Psoas muscle (tissue), 8 donors: ENCODE measurements at places on chromosomes 4 and X. TPM values are rescaled to one million over a fixed set of nuclear protein-coding genes. Genes with fewer than 3 reads are reported as not detected.

TMSB15B gene
- 0.19 TPM for polyA plus RNA-seq

CT45A1 gene
- polyA plus RNA-seq: not detected

KIAA1210 gene
- polyA plus RNA-seq: not detected

UVSSA gene
- polyA plus RNA-seq: 3.6 TPM

GLA gene
- polyA plus RNA-seq: 14.4 TPM

SUPT20HL2 gene
- not detected for polyA plus RNA-seq

ENPEP gene
- polyA plus RNA-seq: 1.1 TPM

PPBP gene
- not detected for polyA plus RNA-seq

XAGE2 gene
- polyA plus RNA-seq: not detected

ANXA3 gene
- 14.7 TPM for polyA plus RNA-seq

UGT2B11 gene
- not detected for polyA plus RNA-seq

CXorf65 gene
- polyA plus RNA-seq: not detected

CENPVL1 gene
- not detected for polyA plus RNA-seq

GRCh38 chr4:164251257-164251656, 502.7 kb upstream of the SMIM31 start:
- DNase-seq: no peak

GRCh38 chrX:42087960-42088359, 164.6 kb upstream of the CASK start:
- no peak for DNase-seq

DNA sequence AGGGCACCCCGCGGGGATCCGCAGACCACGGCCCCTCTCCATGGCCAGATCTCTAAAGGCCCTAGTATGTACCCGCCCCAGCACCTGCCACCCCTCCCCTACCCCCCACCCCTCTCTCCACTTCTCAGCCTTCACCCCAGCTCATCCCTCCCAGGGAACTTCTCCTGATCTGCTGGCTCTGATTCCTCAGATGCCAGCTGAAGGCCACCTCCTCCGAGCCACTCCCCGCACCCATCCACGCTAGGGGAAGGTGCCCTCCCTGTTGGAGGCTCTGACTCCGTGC, 11.9 kb downstream of the PSAPL1 start:
- no peak for DNase-seq

GRCh38 chr4:81508411-81509185, 36.9 kb upstream of the RASGEF1B start:
- no peak for DNase-seq

- no peak for DNase-seq
These were observed 145.4 kb downstream of the CPEB2 start for GRCh38 chr4:15147714-15148113.

DNA sequence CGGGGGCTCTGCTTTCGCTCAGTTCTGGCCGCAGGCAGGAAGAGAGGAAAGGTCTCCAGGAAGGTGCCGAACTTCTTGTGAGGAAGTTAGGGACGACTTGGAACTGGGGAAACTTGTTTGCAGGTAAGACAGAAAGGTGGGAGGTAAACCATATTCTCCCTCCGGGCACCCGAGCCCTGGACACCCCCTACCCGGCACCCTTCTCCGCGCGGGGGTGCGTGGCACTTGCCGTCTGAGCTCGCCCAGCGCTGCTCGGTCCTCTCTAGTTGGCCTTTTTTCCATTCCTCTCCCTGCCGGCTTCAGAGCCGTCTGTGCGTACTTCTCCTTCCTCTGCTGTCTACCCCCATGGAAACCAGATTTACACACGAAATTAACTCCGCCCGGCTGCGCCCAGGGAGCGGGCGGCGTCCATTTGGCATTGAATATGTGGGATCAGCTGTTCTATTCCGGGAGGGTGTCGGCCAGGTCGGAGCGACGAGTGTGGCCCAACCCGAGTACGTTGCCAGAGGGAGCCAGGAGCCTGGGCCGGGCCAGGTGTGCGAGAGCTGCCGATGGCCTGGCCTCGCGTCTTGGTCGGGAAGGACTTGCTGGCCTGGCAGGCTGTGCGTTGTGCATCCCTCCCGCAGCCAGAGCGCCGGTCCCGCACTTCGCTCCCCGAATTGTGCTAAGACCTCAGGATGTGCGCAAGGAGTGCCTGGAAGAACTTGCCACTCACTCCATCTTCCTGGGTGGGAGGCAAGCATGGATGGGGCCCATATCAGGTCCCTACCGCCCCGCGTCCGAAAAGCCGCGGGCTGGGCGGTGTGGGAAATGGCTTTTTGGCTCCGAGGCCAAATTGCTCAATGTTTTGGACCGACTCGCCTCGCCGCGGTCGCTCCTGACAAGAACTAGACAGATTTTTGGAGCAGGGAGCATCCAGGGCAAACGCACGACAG, 1.7 kb downstream of the PDGFRA start:
- peak; percentile 81 for DNase-seq

GRCh38 chr4:113405874-113406722, 355.4 kb downstream of the CAMK2D start:
- DNase-seq: no peak

GRCh38 chrX:153643431-153644351, 3.3 kb upstream of the DUSP9 start:
- DNase-seq: no peak

- peak; percentile 45 for DNase-seq
These were observed 181.9 kb downstream of the AFAP1 start for GRCh38 chr4:7757501-7758471.

GRCh38 chr4:39335566-39335965, 30.6 kb downstream of the RFC1 start:
- DNase-seq: no peak

GRCh38 chr4:120853161-120853935, 69.2 kb downstream of the PRDM5 start:
- no peak for DNase-seq

GRCh38 chr4:186240452-186240847, 13.1 kb downstream of the KLKB1 start:
- no peak for DNase-seq

DNA sequence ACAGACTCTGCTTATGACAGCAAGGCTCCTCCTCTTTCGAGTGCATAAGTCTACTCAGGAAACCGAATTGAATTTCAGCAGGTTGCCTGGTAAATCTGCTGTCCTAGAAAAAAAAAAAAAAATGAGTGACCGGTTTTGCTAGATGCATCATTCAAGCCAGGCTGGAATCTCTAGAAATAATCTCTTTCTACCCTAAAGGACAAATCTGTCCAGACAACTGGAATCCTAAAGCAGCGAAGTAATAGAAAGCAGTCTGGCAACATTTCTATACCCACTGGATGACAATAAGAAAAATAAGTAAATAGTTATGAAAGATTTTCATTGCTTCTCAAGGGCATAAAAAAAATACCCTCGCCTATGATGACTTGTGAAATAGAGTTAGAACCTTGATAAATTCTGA, 703.5 kb downstream of the RPA4 start:
- no peak for DNase-seq

GRCh38 chr4:14177987-14178386, 550.5 kb upstream of the BOD1L1 start:
- no peak for DNase-seq

GRCh38 chr4:163280703-163281519, 51.5 kb downstream of the NPY1R start:
- DNase-seq: no peak

DNA sequence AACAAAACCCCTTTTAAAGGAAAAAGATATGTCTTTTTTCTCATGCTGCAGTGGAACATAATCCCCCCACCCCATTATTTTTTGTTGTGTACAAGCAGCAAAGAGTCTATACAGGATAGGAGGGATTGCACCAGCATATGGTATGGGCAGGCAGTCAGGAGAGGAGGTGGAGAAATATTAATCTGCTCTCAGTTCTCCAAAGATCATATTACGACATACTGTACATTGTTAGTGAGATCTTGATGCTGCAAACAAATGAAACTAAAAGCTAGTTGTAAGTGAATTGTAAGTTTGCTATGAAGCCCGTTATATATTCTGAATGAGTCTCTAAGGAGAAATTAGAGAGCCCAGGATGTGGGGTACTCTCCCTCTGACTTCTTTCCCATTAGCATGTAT, 75.3 kb downstream of the RAPGEF2 start:
- DNase-seq: no peak

DNA sequence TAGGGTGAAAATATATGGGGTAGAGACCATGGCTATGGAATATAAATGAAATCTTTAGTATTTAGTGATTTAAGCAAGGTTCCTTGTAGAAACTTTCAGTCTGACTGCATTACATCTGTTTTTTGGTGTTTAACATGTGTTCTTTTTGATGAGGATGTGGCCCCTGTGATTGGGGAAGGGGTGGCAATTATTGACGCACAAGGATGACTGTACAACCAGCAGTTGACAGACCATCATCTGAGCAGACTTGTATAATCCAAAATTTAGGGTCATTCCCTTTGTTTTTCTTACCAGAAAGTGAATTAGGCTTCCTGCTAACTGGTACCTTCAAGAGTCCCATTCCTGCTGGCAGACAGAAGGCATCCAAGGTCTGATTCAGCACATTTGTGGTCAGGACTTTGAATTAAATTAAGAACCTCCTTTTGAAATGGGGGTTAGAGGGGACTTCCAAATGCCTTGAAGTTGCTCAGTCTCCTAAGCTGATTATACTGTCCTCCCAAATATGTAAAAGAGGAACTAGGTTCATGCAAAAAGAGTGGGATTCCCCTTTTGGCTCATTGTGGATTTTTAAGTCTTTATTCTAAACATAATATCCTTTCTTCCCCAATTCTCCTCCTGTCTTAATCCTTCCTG, 112.4 kb upstream of the CXCL13 start:
- DNase-seq: no peak

GRCh38 chrX:53445977-53446376, 11.8 kb upstream of the HSD17B10 start:
- DNase-seq: peak; percentile 31

DNA sequence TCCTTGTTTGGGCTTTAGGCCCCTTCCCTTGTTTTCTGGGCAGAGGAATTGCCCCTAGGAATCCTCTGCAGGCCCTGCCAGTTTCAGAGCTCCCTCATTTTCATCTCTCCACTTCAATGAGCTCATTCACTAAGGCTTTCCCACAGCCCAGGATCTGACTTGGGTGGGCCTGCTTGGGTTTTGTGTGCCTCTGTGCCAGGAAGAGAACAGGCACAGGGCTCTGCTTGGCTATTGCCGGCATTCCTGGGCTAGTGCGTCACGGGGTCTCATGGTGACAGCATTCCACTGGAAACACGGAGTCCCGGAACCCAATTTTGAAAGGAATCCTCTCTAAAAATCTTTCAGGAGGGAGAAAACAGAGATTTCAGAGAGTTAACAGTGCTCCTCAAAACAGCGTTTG, 150.5 kb downstream of the VCX3A start:
- no peak for DNase-seq
